ENCODE measurements at places on chromosomes 6 and 20. TPM values are rescaled to one million over a fixed set of nuclear protein-coding genes. Genes with fewer than 3 reads are reported as not detected.

Gene NFATC2
- total RNA-seq, result 7.5 TPM

Gene MEP1A
- total RNA-seq, result not detected

DNA sequence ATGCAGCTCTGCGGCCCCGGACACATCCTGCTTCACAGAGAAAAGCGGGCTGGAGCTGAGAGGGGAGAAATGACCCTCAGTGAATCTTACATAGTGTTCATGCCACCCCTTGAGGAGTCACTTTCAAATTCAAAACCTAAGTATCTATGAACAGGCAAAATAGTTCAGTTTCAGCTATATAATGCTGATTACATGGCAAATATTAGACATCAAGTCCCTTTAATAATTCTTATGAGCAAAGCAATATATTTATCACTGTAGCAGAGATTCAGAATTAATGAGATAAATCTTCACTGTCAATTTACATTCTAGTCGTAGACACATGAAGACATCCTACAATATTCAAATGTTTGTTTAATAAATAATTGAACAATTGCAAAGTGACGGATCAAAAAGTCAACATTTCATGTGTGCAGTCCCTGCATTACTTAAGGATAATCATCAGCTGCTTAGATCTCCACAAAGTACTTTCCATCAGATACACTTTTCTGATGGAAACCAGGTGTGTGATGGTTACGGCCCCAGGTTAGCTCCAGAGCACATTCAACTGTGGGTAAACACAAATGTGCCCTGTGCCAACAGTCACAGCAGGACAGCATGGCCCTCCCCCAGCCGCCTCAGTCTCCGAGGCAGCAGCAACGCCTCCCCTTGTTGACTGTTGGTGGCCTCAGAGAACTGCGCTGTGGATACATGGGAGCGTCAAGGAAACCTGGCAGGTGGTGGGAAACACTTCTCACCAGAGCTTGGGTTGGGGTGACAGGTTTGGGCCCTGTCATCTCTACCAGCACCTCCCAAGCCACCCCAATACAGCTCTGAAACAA, 787 bp upstream of the PRR18 start:
- peaks cover 16% of the 10 kb centered on the region for H3K4me1 ChIP-seq
- H3K27me3 ChIP-seq, result no peaks in the 10 kb centered on the region
- DNase-seq, result no peak

DNA sequence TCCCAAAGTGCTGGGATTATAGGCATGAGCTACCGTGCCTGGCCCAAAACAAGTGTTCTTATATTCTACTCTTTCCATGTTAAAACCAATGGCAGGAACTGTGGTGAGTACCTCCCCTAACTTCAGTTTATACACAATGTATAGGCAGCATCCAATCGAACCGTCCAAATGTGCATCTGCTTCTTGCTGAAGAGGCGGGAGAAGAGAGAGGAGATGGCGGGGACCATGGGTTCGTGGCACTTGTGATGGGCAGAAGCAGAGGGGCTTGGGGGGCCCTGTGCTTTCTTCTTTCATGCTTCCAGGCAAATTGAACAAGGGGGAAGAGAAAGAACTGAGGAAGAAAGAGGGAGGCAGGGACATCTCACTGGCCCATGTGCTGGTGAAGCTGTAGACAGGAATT, 11.2 kb upstream of the TCFL5 start:
- H3K36me3 ChIP-seq, result no peaks in the 10 kb centered on the region
- no peaks in the 10 kb centered on the region for H3K27me3 ChIP-seq
- no peak overlapping the region for H3K27ac ChIP-seq
- peaks cover 20% of the 10 kb centered on the region for H3K4me1 ChIP-seq

DNA sequence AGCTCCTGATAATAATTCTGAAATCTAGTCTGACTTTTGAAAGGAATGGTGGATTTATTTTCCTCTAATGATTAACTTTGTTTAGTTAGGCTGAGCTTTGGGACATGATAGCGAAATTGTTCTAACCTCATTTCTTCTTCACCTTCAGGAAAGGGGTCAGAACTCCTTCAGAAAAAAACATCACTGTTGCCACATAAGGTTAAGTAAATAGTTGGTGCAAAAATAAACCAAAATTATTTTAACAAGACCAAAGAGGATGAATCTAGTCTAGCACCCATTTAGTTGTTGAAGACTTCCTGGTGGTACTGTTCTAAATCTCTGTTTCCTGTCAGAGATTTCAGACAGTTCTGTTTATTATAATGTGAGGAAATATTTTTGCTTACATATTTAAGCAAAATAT, 379.8 kb downstream of the UTRN start:
- peaks cover 33% of the 10 kb centered on the region for H3K4me1 ChIP-seq
- H3K27ac ChIP-seq, result no peak overlapping the region

- peaks cover 11% of the 10 kb centered on the region for H3K36me3 ChIP-seq
- no peak overlapping the region for H3K4me3 ChIP-seq
- peaks cover 5% of the 10 kb centered on the region for H3K4me1 ChIP-seq
- no peaks in the 10 kb centered on the region for H3K27me3 ChIP-seq
- H3K27ac ChIP-seq, result peak overlapping the region; percentile 38
Measured at GRCh38 chr6:144744720-144745119, 459.6 kb downstream of the UTRN start.

DNA sequence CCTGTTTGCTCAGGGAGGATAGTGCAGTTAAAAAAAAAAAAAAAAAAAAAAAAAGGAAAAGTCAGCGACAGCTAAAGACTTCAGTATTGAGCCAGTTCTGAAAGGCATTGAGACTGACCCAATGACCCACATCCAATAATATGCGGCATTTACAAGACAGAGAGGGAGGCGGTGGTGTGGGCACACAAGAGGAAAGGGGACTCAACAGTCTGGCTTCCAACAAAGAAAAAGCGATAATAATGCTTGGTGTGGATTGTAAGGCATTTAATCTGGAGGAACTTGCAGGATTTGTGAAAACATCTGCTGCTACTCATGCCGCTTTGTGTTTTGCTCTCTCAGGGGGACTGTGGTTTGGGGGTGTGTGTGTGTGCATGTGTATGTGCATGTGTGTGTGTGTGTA, 784.3 kb upstream of the CHD6 start:
- H3K36me3 ChIP-seq, result no peaks in the 10 kb centered on the region
- H3K27me3 ChIP-seq, result no peaks in the 10 kb centered on the region
- no peak overlapping the region for H3K4me3 ChIP-seq
- no peaks in the 10 kb centered on the region for H3K4me1 ChIP-seq
